ENCODE measurements at places on chromosomes 13 and 19.

DNA sequence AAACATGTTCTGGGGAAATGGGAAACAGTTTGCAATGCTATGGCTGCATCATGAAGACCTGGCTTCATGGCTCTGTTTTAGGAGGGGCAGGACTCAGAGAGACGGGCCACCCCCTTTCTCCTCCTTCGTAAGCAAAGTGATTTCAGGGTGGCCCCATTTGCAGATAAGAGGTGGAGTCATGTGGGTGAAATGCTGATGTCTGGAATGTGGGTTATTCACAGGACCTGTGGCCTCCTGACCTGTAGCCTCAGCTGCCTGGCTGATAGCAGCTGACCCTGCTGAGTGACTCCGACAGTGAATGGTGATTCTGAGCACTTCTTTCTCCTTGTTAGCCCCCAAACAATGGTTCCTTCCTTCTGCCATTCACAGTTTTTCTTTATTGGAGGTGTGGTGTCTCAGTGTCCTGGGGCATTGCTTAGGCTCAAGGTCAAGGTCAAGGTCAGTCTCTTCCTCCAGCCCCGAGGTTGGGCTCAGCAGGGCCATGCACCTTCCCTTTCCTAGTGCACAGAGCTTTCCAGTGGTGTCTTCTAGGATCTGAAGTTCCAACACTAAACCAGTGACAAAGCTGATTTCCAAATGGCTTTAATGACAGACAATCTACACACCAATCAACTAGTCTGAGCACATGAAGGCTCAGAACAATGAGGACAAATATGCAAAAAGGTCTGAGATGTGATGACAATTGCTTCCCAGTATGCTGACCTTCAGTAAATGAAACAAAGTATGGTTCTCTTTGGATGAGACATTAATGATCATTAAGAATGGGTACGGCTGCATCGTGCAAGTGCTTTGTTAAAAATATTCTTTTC lies 49.6 kb upstream of the ANKRD10 start:
- DNase-seq: no peak

DNA sequence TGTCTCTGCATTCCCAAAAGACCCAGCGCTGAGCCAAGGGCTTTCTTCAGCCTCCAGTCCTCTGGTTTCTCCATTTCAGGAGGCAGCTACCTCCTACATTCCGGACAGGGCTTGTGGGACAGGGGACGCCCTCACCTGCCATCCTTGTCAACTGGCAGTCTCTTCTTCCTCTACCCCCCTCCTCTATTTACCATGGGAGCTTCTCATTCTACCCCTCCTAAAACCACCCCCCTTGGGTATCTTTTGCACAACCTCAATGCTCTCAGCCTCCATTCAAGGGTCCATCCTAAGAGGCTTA lies 43.8 kb downstream of the ZNF93 start:
- DNase-seq: no peak

DNA sequence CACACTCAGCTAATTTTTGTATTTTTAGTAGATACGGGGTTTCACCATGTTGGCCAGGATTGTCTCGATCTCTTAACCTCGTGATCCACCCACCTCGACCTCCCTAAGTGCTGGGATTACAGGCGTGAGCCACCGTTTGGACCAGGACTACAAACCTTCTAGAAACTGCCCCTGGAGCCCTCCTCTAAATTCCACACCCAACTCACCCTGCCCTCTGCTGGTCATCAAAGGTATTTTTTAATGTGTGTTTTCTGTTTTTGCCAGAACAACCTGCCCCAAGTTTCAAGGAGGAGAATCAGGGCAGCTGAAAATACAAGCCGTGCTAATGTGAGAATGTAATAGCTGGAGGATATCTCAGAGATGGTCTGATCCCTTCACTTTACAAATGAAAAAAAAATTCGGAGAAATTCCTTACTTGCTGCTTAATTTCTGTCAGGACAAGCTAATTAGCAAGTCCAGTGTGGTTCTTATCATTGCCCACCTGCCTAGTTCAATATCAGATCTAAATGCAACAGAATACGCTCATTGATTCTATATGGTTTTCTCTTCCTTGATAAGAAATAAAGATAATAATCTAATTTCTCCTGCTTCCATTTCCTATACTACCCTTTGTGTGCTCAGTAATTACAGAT lies 4.1 kb downstream of the ATP8A2 start:
- DNase-seq: peak; percentile 2

DNA sequence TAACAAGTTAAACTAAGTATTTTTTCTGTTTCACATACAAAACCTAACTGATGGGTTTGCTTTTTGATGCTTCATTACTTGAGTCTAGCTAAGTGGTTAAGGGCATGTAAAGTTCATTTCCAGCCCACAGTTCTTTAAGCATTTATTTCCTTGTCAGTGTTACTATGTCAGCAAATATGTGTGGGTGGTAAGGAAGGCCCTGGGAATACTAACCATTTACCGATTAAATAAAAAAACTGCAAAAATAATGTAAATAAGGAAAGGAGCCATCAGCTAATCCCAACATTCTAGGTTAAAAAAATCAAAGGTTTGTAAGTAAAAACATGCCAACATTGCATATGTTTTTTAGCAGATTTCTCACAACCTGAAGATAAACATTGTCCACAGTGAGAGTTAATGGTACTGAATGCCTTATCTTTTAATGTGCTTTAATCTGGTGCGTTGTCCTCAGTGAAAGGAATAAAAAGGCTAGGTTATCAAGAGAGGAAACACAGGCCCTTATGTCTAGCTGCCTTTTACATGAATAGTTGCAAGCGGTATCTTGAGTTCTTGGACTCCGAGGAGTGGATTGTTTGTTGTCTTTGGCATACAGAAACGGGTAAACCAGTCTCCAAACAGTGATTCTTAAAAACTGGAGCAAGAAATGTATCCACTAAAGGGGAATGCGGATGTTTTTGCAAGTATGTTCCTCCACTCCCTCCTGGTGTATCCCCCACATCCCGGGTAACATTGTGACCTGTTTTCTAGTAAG lies 949.6 kb upstream of the SLC10A2 start:
- no peak for DNase-seq

GRCh38 chr13:73194310-73194709 lies 135.5 kb downstream of the KLF5 start:
- DNase-seq: no peak

DNA sequence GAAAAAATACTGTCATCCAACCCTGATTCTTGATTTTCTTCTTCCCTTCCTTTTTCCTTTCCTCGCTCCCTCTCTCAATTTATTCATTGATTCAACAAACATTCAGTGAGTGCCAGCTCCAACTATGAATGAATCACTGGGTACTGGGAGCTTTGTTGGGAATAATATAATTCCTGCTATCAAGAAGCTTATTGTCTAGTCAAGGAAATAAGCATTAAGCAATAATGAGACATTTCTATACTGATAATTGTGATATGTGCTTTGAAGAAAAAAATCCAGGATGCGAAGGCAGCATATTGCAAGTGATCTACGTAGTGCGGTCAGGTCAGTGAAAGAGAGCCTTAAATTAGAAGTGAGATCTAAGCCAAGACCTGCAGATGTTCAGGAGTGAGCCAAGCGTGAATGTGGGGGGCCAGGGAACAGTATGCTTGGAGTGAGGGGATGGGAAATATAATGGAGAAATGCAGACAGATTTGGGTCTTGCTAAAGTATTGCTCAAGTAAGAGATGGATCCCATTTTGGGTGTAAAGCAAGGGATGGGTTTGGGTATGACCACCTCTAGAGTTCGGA lies 253.5 kb downstream of the LHFPL6 start:
- no peak for DNase-seq

DNA sequence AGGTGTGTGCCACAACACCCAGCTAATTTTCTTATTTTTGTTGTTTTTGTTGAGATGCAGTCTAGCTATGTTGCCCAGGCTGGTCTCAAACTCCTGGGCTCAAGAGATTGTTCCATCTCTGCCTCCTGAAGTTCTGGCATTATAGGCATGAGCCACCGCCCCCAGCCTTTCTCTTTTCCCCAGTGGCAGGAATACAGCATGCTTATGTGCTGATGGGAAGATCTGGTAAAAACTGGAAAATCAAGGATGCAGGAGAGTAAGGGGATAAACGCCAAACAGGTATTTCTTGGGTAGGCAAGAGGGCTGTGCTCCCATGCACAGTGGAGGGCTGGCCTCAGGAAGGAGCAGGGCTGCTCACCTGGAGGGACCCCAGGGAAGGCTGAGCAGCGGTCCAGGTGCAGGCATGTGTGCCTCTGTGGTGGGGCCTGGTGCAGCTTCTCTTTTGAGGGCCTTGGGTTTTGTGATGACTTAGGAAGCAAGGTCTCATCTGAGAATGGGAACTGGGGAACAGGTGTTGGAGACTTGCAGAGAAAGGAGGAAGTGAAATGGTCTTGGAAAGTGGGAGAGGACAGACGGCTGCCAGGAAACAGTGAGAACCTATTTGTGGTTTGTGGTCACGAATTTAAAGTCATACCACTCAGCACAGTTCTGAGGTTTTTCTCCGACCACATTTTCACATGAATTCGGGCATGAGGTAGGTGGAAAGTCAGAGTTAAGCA lies 106.5 kb downstream of the TEX26 start:
- DNase-seq: no peak

DNA sequence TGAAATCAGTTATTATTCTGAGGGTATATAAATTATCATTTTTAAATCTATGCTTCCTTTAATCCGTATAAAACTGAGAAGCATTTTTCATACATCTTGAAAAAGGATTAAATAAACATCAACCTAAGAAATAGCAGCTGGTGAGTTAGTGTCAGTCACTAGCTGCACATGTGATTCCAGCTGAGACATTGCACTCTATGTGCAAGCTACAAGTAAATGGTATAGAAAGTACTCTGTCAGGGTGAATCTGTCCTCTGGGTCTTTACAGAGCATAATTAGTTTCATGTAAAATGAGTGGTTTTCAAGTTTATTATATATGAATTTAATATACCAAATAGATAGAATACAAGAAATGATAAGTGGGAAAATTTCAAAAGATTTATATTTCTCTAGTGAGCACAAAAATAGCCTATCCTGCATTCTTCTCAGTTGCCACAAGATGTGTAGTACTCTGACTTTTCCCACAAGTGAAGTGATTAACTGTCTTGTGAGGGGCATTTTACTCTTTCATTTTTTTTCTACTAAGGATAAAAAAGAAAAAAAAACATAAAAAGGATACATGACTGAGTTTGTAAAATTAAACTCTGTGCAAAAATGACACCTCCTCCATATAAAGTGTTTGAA lies 1372.1 kb downstream of the PCDH9 start:
- no peak for DNase-seq

- DNase-seq: peak; percentile 92
These were observed 1.9 kb downstream of the KLF1 start for GRCh38 chr19:12884926-12885748.

DNA sequence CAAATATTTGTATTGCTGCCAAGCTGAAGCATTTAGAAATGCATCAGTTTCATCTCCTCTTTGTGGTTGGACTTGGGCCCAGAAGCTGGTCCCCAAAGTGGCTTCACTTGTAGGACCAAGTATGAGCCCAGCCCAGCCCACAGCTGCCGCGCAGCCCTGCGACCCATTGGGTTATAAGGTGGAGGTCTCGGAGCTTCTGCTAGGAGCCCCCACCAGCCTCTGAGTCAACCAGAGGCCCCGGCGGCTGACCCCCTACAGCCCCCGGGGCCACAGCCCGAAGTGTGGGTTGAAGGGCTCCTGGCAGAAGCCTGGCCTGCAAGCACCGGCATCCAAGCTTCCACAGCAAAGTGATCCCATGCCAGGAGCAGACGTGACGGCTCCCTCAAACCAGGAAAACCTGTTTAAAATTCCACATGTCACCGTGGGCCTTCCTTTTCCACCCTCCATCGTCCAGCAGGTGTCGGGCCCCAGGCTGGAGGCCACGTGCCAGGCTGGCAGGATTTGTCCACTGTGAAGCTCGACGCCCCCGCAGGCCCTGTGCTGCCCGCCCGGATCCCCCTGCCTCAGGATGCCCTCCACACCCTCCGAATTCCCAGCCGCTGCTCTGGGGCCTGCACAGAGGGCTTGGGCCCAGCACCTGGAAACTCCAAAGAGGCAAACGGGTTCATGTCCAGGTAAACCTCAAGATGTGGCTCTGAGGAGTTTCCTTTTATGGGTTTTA lies 54.7 kb downstream of the C13orf46 start:
- no peak for DNase-seq

DNA sequence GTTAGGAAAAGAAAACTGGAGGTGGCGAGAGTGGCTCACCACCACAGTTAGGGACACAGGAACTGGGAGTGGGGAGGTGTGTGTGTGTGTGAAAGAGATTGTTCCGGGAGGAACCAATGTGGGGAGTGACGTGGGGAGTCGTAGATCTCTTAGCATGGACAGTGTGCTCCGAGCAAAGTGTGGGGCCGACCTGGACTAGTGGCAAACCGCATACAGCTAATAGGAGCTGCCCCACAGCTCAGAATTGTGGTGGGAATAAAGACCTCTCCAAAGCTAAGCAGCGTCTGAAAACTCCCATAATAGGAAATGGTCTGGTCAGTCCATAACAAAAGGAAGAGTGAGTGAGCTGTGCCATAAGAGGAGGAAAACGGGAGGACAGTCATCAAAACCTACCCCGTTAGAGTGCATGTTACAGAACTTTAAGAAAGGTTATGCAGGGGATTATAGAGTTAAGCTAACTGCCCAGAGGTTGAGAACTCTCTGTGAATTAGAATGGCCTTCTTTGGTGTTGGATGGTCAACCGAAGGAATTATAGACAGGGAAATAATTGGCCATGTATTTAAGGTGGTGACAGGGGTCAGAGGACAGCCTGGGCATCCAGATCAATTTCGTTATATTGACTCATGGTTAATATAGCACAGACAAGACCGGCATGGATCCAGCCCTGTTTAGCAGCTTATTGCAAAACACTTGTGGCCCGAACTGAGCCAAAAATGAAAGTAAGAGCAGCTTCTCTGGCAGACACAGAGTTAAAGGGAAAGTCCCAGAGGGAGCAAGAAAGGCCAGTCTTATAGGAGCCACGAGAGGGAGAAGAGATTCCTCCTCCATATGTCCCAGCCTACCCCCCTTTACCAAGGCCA lies 8.9 kb upstream of the SLC15A1 start:
- DNase-seq: no peak

DNA sequence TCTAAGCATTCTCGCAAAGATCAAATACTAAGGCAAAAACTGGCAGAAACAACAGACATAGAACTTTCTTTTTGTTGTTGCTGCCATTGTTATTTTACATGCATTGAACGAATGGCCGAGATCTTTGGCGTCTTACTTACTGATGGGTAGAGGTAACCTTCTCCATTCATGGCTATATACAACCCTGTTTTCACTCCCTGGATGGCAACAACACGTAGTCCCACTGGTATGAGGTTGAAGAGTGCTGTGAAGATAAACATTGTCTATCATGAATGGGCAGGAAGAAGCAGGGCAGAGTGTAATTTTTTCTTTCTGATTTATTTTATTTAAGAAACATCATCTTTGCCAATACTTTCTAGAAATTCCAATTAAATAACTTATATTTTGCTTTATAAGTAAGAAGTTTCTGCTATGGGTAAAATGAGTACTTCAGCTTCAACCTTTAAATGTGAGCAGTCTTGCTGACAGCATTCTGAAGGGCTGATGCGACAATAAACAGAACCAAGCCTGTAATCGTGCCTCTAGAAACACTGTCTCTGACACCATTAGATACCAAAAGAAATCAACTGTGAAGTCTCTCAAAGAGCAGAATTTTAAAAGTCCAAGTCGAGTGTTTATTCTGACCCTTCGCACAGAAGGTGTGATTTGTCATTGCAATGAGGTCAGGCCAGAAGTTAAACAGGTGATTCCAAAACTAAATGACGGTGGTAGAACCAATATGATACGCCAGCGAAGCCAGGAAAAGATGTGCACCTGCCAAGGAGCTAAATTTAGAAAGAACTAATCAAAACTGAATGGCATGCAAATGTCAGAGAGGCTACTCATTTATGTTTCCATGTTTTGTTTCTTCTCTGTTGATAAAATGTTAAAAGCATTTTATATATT lies 416.4 kb downstream of the ITGBL1 start:
- DNase-seq: no peak

Measured in stimulated activated CD4-positive, alpha-beta T cell treated with anti-CD3 and anti-CD28 coated beads, TNF-alpha, amount 100 ng/mL, for 48 hours (primary cell).